Epithelial cell of esophagus (primary cell): ENCODE measurements at places on chromosomes 11 and 22.

- DNase-seq: no peak
Observed at GRCh38 chr11:65851811-65852507, 6.0 kb downstream of the CFL1 start.

DNA sequence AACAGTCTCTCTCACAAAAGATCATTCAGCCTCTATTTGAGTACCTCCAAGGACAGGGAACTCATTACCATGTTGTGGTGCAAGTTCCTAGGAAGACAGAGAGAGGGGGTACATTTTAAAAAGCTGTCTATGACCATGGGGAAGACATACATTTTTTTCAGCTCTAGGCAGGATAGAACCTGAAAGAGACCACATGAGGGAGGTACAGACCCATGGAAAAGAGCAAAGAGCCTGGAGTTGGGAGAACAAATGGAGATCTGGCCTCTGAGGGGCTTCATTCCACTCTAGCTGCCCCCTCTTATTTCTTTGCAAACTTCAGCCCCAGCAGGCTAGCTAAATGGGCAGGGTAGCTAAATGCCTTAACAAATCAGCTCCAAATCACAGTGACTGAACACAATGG is 36.3 kb downstream of the KCNC1 start:
- DNase-seq: peak; percentile 17

DNA sequence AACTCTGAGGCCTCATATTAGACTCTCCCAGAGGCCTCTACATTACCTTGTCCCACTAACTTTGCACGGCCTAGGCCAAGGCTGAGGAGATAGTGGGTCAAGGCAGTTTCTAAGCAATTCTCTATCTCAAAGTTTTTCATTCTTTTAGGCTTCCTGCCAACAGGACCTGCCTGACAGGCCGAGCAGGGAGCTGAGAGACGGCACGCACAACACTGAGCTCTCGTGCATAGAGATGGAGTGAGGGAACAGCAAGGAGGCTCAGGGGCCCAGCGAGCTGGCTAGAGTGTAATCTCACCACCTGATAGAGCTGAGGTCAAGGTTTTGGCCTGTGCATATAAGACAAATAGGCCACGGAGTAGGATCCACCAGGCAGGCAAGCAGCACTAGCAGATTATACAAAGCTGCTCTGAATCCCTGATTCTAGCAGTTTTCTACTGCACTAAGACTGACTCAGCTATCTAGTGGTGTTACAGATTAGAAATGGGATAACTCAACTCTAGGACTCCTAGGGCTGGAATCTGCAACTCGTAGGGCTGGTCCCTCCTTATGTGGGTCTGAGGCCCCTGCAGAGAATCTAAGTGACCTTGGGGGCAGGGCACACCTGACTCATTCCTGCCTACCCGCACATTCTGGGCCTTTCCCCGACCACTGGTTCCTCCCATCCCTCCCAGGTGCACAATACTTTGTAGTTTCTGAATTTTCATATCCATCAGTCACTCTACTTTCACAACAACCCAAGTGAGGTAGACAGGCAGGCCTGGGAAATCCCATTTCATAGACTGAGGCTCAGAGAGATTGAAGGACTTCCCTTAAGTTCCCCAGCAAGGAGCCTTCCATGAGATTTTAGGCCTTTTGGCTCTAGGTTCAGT is 1.7 kb downstream of the CYB5R2 start:
- DNase-seq: peak; percentile 72

DNA sequence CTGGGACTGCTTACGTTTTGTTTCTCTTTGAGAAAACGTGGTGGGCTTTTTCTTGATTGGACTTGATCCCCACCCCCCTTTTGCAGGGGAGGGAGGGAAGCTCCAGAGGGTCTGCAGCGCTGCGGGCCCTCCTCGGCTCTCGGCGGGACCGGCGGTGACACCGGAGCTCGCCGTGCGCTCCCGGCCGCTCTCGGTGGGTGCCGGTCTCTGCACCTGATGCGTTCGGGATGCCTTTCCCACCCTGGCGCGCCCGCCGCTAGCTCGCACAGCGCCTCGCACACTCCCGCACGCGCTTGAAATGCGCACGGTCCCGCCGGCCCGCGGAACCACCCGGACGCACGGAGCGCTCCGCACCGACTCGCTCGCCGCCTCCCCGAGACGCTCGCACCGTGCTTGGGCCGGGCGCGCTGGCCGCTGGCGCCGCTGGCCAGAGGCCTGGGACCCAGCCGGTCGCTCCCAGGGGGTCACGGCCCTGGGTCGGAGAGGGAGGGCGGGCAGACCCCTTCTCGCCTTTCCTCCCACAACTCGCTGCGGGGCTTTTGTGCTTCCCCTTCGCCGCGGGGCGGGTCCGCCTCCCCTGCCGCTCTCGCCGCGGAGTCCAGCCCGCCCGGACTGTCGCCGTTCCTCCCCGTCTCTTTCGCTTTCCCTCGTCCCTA is 1.0 kb downstream of the ZBTB16 start:
- DNase-seq: peak; percentile 30

DNA sequence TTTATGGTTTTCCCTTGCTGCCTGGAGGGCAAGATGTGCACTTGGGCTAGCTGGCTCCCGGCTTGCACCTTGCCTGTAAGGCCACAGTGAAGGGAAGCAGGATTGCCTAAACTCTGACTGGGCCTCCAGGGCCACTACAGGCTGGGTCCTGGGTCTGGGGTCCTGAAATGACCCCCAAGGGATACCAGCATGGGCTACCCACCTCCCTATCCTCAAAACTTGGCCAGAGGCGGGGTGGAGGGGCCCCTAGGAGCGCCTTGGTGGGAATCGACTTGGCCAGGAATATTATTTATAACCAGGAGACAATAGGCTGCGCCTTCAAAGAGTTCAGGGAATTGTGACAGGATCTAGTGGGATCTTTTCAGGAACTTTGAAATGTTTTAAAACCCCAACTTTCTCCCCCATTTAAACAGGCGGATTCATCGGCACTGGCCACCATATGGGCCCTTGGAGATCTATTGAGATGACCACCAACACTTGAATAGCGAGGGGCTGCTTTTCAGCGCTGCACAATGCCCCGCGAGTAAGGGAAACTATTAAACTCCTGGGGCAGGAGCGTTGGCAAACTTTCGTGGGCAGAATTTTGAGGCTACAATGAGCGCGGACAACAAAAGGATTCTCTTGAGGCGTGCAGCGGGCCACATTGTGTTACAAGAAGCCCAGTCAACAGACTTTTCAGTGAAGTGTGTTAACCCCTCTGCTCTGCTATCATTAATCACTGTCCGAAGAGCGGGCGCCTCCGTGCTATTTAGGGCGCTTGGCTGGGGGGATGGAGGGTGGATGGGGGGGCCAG is 15.2 kb downstream of the PAX6 start:
- DNase-seq: no peak

DNA sequence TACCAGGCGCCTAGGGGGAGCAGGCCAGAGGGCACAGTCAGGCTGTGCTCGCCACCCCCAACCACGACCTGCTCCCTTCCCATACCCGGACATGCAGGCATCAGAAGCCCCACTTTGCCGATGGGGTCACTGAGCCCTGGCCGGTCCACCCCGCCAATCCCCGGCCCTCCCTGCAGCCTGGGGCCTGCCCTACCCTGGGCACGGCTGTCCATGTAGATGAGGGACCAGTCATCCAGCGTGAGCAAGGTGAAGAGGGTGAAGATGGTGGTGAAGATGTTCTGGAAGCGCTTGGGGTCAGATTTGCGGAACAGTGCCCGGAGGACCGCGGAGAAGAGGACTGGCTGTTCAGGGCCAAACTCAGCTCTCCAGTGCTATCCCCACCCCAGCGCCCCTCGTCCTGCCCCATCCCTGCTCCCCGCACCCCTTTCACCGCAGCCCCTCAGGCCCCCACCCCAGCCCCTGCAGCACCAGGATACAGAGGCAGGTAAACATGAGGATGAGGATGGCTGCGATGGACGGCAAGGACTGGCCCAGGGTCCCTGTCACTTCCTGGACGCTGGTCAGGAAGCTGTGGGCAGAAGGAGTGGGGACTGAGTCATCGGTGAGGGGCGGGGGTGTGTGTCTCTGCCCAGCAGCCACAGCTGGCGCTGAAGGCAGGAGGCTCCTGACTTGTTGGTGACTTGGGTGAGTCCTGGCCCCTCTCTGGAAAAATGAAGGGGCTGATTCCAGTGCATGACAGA is 5.5 kb downstream of the CATSPER1 start:
- peak; percentile 74 for DNase-seq

GRCh38 chr22:31749636-31750364 is at the start of gene PRR14L:
PRR14L (minus strand) TSS chr22:31750132; CDS start chr22:31738860, 11,272 bp downstream.
- DNase-seq: peak; percentile 97

DNA sequence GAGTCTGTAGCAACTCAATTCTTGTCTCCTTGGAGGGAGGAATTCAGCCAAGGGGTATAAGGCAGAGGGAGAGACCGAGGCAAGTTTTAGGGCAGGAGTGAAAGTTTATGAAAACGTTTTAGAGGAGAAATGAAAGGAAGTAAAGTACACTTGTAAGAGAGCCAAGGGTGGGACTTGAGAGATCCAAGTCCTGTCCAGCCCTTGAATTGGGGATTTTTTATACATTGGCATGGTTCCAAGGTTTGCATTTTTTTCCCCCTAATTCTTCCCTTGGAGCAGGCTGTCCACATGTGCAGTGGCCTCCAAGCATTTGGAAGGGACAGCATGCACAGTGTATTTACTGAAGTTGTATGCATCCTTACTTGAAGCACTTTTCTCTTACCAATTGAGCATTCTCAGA is 192.1 kb downstream of the LUZP2 start:
- no peak for DNase-seq

DNA sequence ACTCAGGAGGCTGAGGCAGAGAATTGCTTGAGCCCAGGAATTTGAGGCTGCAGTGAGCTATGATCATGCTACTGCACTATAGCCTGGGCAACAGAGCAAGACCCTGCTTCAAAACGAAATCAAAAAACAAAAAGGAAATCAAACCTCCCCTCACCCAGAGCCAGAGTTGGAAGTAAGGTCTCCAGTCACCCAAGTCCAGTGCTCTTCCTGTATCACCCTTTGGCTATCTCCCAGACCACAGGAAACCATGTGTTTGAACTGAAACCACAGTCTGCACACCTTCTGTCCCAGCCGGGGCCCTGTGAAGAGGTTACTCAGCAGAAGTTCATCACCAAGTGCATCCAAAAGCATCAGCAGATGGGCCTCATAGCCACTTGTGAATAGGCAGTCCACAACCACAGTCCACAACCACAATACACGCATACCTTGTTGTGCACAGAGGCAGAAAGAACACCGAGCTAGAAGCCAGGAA is 4.6 kb downstream of the MYH9 start:
- no peak for DNase-seq

DNA sequence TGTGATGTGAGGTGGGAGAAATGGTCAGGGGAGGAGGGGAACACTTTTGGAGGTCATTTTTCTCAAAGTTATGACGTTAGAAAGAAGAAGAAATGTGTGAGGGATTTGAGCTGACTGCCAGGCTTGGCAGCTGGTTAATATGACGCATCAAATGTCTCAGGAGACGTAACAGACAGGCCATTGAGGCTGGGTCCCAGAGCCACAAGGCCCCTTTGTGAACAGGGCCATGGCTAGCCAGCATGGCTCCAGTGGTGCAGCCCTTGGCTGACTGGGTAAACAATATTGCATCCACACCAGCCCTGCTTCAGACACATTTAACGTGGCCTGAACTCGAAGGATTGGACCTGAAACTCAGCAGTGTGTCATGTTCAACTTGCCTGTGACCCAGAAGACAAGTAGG is 34.3 kb downstream of the AMOTL1 start:
- no peak for DNase-seq

- DNase-seq: no peak
Observed at GRCh38 chr22:39947220-39948216, 12.7 kb upstream of the TMA7B start.

GRCh38 chr11:102749101-102749722 is 24.5 kb upstream of the MMP8 start:
- DNase-seq: peak; percentile 82

- DNase-seq: no peak
Observed at GRCh38 chr11:96306600-96306932, 36.4 kb downstream of the MAML2 start.

DNA sequence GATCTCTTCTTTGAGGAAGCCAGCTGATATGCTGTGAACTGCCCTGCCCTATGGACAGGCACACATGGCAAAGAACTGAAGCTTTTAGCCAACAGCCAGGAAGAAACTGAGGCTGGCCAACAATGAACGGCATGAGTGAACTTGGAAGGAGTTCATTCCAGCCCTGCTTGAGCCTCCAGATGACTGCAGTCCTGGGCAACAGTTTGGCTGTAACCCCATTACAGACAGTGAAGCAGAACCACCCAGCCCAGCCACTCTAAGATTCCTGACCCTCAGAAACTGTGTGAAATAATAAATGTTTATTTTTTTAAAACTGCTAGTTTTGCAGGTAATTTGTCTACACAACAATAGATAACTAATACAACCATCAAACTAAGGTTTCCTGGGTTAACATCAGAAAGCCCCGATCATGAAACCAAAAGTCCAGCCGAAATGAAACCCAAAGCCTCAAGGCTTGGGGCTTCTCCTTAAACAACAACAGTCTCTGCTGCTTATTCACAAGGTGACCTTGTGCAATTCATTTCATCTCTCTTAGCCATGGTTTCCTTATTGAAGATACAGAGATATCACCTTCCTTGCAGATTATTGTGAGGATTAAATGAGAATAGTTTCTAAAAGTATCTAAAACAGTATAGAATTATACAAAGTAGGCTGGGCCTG is 31.4 kb downstream of the PAK1 start:
- no peak for DNase-seq

DNA sequence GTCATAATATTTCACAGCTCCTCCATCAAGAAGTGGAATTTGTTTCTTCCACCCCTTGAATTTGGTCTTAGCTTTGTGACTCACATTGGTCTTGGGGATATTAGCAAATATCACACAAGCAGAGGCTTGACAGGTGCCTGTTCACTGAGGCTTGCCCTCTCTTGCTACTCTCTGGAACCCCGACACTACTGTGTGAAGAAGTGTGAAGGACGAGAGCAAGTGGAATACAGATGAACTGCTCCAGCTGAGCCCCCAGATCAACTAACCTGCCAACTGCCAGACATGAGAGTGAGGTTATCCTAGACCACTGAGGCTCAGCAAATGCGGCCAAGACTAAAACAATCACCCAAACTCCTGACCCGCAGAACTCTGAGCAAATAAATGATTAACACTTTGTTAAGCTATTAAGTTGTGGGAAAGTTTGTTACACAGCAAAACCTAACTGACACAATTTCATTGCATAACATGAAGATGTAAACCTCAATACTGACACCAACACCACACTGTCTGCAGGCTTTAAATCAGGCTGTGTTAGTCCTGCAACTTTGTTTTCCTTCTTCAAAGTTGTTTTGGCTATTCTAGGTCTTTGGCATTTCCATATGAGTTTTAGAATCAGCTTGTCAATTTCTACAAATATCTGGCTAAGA is 142.5 kb downstream of the APOL5 start:
- DNase-seq: no peak
